ENCODE measurements at places on chromosomes 6 and 20.

- DNase-seq, result no peak
Measured at GRCh38 chr20:48849299-48849698, 21.5 kb upstream of the PREX1 start.

DNA sequence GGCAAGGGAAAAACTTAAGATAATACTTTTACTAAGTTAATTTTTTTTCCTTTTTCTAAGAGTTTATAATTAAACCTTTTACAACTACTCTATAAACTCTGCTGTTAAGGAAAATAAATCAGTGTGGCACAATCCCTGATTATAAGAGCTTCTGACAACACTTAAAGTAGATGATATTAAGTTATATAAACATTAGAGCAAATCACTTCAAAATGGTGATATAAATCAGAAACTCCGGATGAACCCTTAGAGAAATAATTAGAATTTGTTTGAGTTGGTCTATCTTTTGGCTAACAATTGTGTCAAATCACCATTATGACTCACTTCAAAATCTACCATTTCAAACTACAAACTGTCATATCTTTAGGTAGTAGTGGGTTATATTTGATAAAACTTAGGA lies 104.9 kb downstream of the ARHGAP18 start:
- DNase-seq, result no peak

DNA sequence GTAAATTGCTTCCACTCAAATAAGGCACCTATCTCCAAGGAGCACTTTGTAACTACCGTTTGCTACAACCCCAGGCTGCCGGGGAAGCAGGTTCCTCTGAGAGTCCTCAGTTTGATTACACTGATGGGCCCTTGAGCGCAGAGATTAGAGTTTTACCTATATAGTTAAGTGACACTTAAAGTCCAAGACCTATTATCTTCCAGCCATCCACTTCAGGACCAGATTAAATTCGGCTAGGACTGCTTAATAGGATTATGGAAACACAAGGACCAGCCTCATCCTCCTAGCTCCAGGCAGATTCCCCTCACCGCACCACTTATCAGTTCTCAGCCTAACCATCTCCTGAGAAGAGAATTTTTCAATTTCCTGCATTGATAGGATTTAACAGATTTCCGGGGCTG lies 64.7 kb upstream of the TIAM2 start:
- DNase-seq, result no peak

DNA sequence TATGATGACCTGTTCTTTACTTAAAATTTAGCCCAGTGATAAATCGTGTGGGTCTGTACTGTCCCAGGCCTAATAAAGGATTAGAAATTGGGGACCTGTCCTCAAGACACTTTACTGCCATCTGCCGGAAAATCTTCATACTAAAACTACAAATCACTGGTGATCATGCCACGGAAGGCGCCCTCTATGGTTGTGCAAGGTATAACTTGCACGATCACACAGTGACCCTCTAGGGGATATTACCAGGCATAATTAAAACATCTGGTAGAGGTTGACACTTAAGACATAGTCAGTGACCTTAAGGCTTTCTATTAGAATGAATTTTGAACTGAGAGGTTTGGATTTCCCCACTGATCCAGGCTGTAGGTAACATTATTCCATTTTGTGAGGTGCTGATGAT lies 172.6 kb downstream of the BMP2 start:
- no peak for DNase-seq

DNA sequence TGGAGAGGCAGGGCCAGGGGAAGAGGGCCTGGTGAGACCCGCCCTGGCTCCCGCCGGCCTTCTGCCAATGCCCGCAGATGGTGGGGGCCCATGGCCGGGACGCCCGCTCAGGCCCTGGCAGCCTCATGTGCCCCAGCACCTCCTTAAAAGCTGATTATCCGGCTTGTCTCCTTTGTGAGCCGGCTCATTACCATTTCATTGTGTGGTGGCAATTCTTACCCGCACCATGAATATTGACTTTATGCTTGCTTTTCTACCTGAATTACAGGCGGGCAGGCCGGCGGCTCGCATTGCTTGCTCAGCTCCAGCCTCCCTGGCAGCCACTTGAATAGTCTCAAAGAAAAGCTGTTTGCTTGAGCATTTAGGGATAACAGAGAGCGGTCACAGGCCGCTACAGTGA lies 120.0 kb upstream of the JAG1 start:
- DNase-seq, result no peak

- no peak for DNase-seq
Measured at GRCh38 chr6:155949256-155949655, 493.6 kb upstream of the NOX3 start.

- no peak for DNase-seq
Measured at GRCh38 chr6:117028256-117028655, 151.2 kb downstream of the RFX6 start.

GRCh38 chr6:24195836-24196597 lies 70.0 kb downstream of the NRSN1 start:
- DNase-seq, result no peak

- DNase-seq, result no peak
Measured at GRCh38 chr6:3398755-3399696, 57.8 kb downstream of the SLC22A23 start.

GRCh38 chr20:53578492-53579222 lies 15.0 kb downstream of the ZNF217 start:
- peak; percentile 37 for DNase-seq

- DNase-seq, result no peak
Measured at GRCh38 chr6:137919502-137919823, 52.4 kb downstream of the TNFAIP3 start.

- no peak for DNase-seq
Measured at GRCh38 chr6:33201147-33201545, 479 bp downstream of the SLC39A7 start.

- no peak for DNase-seq
Measured at GRCh38 chr6:105220186-105220585, 40.4 kb upstream of the POPDC3 start.

GRCh38 chr6:100617633-100618350 lies 153.1 kb upstream of the SIM1 start:
- no peak for DNase-seq
